ENCODE measurements at places on chromosomes 4 and X.

DNA sequence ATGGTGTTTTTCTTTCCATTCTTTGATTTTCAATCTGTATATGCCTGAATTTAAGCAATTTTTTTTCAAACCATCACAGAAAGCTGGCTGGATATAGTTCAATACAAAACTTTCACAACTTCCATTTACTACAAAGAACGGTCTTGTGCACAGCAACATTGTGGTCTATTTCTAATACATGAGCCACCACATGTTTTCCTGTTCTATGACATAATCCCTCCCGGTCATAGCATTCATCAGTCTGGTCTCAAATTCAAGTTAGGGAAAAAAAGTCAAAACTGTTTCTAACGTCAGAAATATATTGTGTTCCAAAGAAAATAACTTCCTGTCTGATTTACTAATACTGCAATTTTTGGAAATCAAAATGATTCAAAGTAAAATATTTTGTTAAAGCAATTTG lies 7.5 kb upstream of the CXCL6 start:
- DNase-seq, result no peak

DNA sequence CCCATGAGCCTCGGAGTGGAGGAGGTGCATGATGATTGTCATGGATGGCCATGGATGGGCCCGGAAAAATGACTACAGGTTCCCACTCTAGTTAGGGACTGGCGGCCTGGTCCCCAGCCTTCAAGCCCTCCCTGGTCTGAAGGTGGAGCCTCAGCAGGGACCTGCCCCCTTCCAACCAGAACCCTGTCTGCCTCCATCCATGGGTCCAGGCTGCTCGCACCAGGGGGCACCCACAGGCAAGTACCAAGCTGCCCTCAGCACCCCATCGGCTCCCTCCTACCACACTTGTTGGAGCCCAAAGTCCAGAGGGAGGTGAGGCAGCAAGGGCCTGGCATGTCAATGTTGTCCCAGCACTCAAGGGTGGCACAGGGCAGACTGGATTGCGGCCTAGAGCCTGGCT lies 2468.6 kb downstream of the PCDH7 start:
- DNase-seq, result no peak

DNA sequence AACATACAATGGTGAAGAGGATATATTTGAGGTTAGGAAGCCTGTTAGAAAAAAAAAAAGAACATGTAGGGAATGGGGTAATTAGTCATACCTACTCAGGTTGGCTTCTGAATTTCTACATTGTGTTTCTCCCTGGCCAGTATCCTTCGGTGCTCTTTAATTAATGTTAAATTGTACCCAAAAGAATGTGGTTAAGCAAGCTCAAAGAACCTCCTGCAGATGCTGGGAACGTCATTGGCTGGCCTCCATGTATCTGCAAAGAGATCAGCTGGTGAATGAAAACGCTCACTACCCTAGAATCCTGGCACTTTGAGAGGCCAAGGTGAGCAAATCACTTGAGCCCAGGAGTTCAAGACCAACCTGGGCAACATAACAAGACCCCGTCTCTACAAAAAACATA lies 942.3 kb upstream of the PRKX start:
- no peak for DNase-seq

- no peak for DNase-seq
These were observed 6.0 kb upstream of the SOX3 start for GRCh38 chrX:140510895-140511295.

GRCh38 chr4:184782731-184783373 lies 42.9 kb downstream of the ACSL1 start:
- DNase-seq, result no peak

DNA sequence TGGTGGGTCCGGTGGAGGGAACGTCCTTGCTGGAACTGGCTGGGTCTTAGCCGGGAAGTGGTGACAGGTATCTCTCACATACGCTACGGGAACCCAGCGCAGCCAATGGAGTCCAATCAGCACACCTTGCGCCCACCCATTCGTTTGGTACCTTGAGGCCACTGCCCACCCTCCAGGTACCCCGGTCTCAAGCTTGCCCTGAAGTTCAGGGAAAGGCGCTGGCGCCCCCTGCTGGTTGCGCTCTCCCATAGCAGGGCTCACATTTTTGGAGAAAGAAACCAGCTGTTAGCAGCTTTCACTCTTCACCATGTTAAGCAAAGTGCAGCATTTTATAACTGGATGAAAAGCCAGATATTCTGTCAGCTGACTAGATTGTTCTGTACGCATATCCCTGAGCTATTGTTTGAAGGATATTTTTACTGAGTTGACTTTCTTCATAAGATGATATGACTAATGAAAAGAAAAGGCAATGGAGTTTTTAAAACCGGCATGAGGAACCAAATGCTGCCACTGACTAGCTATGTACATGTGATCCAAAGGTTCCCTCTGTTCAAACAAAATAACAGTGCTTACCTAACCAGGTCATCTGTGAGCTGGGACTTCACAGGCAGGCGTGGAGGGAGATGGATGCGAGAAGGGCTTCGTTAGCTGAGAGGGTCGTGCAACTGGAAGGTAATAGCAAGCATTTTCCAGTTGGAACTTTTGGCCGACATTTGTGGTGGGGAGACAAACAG lies 43.7 kb downstream of the OTOP1 start:
- DNase-seq, result peak; percentile 23

DNA sequence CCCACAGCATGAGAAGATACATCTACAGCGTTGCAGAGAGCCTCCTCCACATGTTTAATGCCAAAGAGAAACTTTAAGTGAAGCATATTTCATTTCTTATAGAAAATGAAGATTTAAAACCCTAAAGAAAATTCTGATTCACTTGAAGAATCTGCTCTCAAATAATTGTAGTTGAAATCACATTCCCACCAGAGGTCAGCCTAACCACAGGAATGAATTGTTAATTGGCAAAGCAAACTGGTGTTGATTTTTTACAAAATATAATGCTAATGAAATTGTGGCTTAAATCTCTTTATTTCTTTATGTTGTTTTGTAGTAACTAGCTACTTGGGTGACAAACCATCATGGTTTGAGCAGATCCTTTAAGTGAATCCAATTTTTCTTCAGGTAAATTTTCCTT lies 31.1 kb upstream of the WDR17 start:
- DNase-seq, result peak; percentile 3

GRCh38 chr4:153589703-153590595 lies 94.1 kb upstream of the TLR2 start:
- no peak for DNase-seq

DNA sequence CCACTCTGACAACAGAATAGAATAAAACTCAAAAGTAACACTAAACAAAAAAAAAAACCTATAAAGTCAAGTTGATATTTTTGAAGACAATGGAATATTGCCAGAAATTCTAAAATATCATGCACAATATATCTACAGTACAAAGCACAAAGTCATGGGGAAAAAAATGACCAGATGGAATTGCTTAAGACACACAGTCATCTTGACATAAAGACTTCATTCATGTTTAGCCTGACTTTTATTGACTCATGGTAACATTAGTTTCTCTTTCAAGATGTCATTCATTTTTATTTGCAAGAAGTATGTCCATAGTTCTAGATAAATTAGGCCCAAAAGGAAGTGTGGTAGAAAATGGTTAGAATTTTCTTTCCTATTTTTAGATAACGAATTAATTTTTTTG lies 259.1 kb downstream of the CAMK2D start:
- no peak for DNase-seq

DNA sequence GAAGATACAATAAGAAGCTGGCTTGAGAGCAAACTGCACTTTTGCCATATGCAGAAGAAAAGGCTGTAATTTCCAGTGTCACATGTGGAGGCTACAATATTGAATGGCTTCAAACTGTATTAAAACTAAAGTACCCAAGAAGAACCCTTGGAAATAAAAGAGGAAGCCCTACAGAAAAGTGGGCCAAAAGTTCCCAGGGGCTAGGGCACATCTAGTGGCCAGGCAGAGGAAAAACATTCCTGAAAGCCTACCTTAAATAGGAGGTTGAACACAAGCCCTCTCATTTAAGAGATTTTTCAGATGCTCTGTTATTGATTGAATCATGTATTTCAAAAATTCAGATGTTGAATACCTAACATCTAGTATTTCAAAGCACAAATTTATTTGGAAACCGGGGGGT lies 40.6 kb upstream of the PRDX4 start:
- DNase-seq, result no peak

- DNase-seq, result no peak
These were observed 50.0 kb upstream of the VMA21 start for GRCh38 chrX:151346931-151347543.

DNA sequence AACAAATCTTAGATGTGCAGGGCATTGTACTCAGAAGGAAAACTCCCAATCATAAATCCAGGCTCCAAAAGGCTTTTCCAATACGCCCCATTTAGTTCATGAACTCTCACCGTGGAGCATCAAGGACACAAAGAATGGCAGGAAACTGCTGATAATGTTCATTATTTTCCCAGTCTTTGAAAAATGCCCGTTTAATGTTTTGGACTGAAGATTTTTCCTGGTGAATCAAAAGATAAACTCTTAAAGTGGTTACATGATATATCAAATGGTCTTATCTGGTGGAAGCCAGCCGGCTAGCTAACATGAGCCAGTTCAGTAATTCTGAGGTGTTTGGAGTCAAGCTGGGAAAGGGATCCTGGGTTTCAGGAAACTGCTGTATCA lies 62.1 kb upstream of the AP1S2 start:
- DNase-seq, result no peak

GRCh38 chr4:38034986-38035882 lies 75.0 kb downstream of the PTTG2 start:
- DNase-seq, result peak; percentile 33

- DNase-seq, result no peak
These were observed 11.3 kb downstream of the EIF1AX start for GRCh38 chrX:20130357-20130756.

DNA sequence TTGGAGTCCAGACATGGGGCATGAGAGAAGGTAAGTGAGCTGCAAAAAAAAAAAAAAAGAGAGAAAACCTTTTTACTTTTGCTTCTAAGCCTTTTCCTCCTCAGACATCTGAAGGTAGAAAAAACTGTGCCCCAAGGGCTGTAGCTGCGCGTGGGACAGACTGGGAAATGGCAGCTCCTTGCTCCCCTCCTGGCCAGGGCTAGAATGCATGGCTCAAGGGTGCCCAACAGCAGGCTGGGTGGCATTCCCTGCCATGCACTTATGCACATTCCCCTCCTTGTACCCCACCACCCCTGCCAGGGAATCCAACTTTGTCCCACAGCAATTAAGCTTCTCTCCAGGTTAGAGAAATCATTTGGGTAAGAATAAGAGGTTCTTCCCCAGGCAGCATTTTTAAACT lies 421.2 kb downstream of the TRAM1L1 start:
- no peak for DNase-seq

GRCh38 chr4:26723216-26723615 lies 137.4 kb upstream of the STIM2 start:
- DNase-seq, result no peak

- no peak for DNase-seq
These were observed 28.6 kb downstream of the FAM241A start for GRCh38 chr4:112173593-112174558.

- DNase-seq, result no peak
These were observed 509 bp downstream of the CXXC4 start for GRCh38 chr4:104494185-104494584.

GRCh38 chr4:26753617-26754016 lies 107.0 kb upstream of the STIM2 start:
- DNase-seq, result no peak

GRCh38 chr4:75989846-75990528 lies 758 bp downstream of the SDAD1 start:
- no peak for DNase-seq

- no peak for DNase-seq
These were observed 94.3 kb downstream of the CPE start for GRCh38 chr4:165472943-165473676.

DNA sequence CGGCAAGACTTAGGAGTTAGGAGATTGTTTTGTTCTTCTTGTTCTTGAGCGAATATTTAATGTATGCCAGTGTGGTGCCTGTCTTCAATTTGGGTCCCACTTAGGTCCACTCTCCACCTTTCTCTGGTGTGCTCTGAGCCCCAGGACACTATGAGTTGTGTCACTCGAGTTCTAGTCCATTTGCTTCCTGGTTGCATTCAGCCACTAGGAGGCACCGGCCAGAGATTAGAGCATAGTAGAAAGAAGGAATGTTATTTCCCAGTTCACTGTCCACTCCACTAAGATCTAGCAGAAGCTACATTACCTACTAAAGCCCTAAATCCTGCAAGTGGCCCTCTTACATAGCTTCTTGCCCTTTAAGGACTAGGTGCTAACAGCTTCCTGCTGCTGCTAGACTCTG lies 326.9 kb downstream of the NAF1 start:
- no peak for DNase-seq

DNA sequence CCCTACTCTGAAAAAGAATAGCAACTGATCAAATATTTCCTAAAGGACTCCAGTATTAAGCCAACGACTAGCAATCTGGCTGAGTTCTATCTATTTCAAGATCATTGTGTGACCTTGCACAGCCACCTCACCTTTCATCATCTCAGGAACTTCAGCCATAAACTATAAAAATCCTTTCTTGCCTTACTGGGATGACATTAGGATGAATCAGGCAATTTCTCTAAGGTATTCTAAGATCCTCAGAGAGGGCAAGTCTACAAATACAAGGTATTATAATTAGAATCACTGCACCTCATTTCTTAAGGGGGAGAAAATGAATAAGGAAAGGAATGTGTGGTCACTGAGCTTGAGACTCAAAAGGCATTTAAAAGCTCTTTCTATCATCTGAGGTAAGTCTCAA lies 152.6 kb downstream of the GRIA3 start:
- no peak for DNase-seq

GRCh38 chrX:53288189-53288588 lies 6.8 kb upstream of the IQSEC2 start:
- no peak for DNase-seq

- DNase-seq, result no peak
These were observed 252.6 kb downstream of the NDST4 start for GRCh38 chr4:114860786-114861185.

DNA sequence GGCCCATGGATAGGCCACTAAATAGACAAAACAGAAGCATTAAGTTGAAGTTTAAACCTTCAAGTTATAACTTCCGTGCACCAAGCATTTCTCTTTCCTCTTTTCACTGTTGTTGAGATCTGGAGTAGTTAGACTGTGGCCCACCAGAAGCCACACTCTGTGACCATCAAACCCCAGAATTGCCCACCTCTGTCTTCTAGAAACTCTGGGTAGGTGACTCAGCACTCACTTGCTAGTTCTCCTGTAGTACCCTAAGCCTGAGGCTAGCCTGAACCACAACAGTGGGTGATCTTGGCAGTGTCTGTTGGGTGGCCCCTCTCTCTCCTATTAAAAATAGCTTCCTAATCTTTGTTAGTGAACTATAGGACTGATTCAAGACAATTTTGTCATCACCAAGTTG lies 24.6 kb upstream of the CD40LG start:
- no peak for DNase-seq

DNA sequence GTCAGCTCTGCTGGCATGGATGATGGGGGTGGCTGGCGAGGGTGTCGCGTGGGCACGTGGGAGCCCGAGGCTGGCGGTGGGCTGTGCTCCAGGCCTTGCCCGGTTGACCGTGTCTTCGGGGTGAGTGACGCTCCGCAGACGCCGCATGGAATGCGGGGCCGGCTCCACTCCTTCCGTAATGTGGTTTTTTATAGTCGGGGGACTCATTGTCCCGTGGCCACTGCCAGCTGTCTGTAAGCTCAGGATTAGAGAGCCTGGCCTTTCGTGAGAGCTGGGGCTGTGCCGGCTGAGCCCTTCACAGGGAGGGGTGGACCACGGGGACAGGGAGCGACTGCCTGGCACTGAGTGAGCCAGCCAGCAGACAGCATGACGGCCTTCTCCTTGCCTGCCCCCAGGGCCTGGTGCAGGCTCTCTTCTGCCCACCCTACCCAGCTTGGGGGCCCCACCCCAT lies 20.4 kb downstream of the DOK7 start:
- no peak for DNase-seq

GRCh38 chr4:169640261-169640870 lies 20.0 kb downstream of the CLCN3 start:
- DNase-seq, result no peak

Data from stimulated activated CD4-positive, alpha-beta T cell treated with anti-CD3 and anti-CD28 coated beads, Interleukin-2, amount 100 ng/mL, for 48 hours (primary cell).